Natural killer cell treated with Interleukin-12 subunit alpha and Interleukin-12 subunit beta and Interleukin-15 and Interleukin-18, amount 100 ng/mL, for 72 hours (primary cell): ENCODE measurements at places on chromosomes 6 and 20. TPM values are rescaled to one million over a fixed set of nuclear protein-coding genes. Genes with fewer than 3 reads are reported as not detected.

GRCh38 chr6:71028877-71029252, 72.0 kb upstream of the B3GAT2 start:
- DNase-seq: no peak

- no peak for DNase-seq
Measured at GRCh38 chr6:63563235-63563634, 9.0 kb upstream of the LOC128125822 start.

DNA sequence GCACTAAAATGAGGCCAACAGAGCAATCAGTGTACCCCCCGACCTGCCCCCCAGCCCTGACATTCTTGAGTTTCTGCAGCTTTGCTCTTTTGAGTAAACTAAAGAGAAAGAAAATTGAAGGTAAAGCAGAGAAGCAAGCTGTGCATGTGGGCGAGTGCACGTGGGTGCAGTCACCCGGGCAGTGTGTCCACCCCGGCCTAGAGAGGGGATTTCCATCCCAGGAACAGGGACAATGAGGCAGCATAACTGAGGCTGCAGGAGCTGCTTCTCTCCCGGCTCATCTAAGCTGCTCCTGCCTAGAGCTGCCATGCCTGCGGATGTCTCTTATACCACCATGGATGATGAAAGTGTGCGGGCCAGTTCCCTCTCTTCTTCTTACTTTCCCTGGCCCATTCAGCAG, 16.8 kb downstream of the CASS4 start:
- no peak for DNase-seq

Gene CRYBG1
- 5.8 TPM for total RNA-seq

- DNase-seq: no peak
Measured at GRCh38 chr6:118320652-118321051, 227.4 kb upstream of the PLN start.

Gene MUC21
- not detected for total RNA-seq

DNA sequence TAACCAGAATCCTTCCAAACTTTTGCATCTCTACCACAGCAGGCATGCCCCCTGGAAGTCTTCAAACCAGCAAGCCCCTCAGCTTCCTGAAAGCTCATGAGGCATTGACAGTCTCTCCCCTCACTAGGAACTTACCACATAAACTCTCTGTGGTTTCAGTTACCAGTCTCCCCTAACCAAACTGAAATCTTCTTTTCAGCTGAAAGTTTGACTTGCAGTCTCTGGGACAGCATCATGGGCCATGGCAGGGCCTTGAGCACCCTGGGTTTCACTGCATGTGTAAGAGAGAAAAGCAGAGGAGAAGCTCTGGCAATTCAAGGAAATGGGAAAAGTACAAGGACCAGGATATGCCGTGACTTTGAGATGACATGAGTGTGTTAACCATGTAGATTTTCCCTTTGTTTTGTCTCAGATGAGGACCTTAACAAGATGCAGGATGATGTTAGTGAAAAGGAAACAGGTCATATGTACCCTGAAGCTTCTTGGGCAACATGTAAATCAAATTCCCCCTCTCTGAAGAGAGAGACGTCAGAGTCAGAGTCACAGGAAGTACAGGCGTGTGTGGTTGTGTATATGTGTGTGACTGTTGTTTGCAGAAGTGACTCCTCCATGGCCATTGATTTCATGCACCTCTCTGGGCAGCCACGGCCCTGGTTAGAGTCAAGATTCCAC, 106.3 kb downstream of the TNFRSF21 start:
- no peak for DNase-seq

Gene STX7
- total RNA-seq: 36.2 TPM

Gene DAAM2
- not detected for total RNA-seq
